Stimulated activated CD8-positive, alpha-beta memory T cell treated with anti-CD3 and anti-CD28 coated beads, Interleukin-7, amount 100 ng/mL, for 4 hours (primary cell): ENCODE measurements at places on chromosomes 11 and 22.

DNA sequence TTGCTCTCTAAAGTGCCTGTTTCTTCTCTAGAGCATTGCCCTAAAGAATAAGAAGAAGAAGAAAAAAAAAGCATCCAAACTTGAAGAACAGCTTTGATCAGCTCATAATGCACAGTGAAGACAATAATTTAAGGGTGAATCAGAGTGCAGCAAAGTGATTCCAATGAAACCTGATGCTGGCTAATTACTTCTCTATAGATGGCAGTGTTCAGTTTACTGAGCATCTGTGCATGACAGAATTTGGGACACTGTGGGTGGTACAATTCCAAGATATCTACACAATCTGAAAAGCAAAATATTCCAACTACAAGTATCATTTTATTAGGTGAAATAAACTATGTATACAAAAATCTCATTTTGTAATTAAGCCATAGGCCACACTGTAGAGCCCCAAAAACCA is 450.5 kb upstream of the CCDC90B start:
- no peak for DNase-seq

GRCh38 chr11:91876746-91877145 is 347.9 kb upstream of the FAT3 start:
- DNase-seq, result no peak

- no peak for DNase-seq
Measured at GRCh38 chr22:25557218-25557617, 7.3 kb upstream of the GRK3 start.

- DNase-seq, result no peak
Measured at GRCh38 chr11:19680829-19681368, 31.7 kb upstream of the NAV2 start.

DNA sequence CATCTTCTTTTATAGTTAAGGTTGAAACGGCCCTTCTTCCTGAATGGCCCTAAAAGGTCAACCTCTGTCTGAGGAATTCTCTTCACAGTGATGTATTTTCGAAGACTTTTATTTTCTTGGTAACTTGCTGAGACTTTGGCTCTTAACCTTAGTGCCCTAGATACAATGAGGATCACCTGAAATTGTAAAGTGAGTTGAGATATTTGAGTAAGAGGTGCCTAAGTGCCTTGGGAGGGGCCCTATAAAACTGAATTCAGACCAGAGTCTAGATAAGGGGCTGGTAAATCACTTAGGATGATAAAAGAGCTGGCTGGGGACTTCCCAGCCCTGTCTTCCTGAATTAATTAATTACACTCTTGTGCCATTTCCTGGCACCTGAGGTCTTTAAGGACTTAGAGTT is 505.6 kb upstream of the KIRREL3 start:
- DNase-seq, result no peak

- no peak for DNase-seq
Measured at GRCh38 chr11:123132881-123133280, 62.2 kb downstream of the CLMP start.

DNA sequence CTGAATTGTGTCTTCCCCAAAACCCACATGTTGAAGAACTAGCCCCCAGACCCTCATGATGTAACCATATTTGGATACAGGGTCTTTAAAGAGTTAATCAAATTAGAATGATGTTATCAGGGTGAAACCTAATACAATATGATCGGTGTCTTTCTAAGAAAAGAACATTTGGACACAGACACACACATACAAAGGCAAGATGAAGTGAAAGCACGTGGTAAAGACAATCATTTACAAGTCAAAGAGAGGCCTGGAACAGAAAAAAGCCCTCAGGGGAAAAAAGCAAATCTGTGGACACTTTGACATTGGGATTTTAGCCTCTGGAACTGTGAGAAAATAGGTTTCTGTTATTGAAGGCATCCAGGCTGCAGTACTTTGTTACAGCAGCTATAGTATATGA is 733.4 kb downstream of the JRKL start:
- DNase-seq, result no peak

DNA sequence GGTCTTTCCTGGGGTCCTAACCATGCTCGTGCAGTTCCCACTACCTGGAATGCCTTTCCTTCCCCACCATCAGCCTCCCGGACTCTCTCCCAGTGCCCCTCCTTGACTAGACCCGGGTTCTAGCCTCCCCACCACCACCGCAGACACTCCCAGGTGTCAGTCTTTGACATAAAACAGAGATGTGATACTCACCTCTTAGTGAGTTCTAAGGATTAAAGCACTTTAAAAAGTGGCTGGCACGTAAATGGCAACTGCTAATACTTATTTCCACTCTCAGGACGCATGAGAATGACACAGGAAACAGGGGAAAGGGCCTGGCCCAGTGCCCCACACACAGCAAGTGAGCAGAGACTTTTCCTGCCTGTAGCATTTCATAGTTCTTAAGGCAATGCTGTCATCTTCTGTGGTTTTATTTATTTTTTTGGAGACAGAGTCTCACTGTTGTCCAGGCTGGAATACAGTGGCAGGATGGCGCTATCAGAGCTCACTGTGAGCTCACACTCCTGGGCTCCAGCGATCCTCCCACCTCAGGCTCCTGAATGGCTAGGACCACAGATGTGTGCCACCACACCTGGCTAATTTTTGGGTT is 1.9 kb upstream of the SLC25A45 start:
- no peak for DNase-seq

DNA sequence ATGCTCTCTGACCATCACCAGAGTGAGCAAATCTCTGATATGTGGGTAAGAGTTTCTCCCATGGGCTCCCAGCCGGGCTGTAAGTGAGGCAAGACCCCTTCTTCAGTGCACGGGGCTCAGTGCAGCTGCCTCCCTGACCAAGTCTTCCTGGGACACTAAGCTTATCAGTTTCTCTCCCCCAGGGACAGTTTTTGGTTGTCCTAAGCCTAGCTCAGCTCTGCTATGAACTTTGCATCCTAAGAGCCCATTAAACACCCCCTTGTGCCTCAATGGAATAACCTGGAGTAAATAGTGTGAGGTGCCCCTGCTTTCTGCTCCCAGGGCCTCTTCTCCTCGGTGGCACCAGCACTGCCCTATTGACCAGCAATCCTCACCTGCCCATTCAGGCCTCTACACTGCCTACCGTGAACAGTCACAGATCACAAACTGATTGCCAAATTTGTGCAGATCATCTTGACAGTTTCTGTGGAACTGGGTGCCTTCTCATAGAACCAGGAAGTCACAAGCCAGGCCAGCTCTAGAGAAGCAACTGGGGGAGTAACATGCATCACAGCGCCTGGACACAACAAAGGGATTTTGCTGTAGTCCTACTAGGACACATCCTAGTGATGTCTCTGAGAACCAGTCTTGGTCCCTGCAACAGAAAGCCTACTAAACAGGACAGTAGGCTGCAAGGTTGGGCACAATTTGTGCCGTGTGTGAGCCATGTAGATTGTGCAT is 19.5 kb upstream of the IGLL5 start:
- DNase-seq, result no peak

- no peak for DNase-seq
Measured at GRCh38 chr11:46912526-46913150, 5.7 kb downstream of the LRP4 start.

GRCh38 chr11:119810478-119811232 is 81.7 kb upstream of the NECTIN1 start:
- DNase-seq, result no peak

GRCh38 chr11:127675581-127675980 is 675.0 kb upstream of the KIRREL3 start:
- no peak for DNase-seq

GRCh38 chr22:39661842-39662685 is 91.5 kb downstream of the CACNA1I start:
- DNase-seq, result peak; percentile 50

DNA sequence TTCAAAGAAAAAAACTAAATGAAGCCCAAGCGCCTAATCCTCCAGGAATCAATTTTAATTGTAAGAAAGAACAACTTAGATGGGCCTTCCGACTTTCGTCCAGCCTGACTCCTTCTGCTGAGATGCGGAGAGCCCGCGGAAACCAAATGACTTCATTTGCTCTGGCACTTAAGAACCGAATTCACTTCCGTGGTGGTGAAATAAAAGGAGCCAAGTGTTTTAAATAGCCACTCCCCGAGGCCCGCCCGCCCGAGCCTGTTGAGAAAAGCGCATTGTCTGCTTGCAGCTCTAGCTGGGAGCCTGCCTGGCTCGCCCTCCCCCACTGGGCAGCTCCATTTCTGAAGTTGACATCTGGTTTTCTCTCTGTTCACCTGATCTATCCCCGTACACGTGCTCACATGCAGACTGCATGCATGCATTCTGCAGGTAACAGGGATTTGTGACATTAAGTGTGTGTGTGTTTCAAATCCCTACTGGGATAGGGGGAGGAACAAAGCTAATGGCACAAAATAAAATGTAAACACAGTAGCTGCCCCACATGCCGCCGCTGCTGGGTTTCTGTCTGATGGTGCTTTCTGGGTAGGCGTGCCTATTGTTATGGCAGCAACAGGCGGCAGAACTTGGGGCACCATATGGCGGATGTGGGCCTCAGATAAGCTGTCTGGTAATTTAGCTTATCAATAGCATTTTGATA is 6.2 kb downstream of the TEAD1 start:
- DNase-seq, result no peak

DNA sequence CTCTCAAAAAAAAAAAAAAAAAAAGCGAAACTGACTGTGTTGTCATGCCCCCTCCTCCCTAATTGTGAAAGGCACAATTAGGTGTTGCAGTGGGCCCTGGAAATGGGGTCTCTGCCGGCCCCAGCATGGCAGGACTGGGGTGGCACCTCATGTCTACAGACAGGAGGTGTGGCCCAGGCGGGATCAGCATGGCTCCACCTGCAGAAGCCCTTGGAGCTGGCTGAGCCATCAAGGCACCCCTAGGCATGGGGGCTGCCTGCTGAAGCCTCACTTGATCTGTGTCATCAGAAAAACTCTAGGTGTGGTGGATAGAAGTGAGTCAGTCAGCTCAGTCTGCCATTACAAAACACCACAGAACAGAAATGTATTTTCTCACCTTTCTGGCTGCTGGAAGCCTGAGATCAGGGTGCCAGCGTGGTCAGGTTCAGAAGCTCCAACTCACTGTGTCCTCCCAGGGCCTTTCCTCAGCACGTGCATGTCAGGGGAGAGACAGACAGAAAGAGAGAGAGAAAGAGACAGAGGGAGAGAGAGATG is 10.1 kb upstream of the B4GALNT4 start:
- DNase-seq, result peak; percentile 14

GRCh38 chr11:75706260-75706729 is 11.3 kb upstream of the MOGAT2 start:
- peak; percentile 8 for DNase-seq

DNA sequence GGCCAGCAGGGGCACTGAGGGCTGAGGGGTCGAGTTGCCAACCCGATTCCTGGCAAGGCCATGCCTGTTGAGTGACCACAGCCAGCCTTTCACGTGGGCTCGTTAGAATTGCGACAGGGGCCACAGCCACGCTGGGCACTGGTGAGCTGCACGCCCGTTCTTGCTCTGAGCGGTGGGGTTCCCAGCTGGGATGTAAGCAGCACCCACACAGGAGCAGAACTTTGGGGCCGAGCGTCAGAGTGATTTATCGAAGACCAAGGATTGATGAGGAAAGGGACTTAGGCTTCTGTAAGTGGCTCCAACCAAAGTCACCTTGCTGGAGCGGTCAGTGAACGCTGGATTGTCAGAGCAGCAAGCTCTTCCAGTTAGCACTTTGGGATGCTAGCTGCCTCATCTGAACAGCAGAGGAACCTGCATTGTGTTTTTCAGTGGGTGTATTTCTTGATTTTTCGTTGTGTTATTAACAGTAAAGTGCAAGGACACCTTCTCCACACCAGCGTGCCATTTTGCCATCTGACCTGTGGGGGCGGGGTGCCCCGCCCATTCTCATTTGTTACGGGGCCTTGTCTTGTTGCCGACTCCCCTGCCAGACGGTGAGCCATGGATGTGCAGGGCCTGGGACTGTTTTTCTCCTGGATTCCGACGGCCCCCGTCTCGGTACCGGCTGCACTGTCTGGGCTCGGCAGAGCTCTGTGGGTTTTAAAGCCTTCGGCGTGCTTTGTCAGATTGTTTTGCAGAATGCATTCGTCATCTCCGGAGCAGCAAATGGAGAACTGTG is 202.5 kb downstream of the TBC1D22A start:
- no peak for DNase-seq

DNA sequence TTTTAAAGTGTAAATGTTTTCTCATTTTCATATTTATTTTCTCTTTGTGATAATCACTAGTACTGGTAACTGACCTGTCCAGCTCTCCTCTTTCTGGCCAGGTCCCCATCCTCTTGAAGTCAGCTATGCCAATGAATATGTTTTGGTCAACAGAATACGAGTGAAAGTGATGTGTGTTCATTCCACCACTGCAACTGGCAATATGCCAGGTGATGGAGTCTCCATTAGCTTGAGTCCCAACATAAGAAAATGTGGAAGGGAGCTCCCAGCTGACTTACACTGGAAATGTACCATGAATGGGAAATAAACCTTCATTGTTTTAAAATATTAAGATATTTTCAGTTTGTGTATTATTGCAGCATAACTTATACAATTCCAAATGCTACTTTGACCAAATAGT is 75.8 kb downstream of the CCDC34 start:
- no peak for DNase-seq

- no peak for DNase-seq
Measured at GRCh38 chr22:44793506-44794172, 41.3 kb downstream of the ARHGAP8 start.

GRCh38 chr11:33307984-33308383 is 50.8 kb downstream of the HIPK3 start:
- DNase-seq, result no peak

- no peak for DNase-seq
Measured at GRCh38 chr22:45292731-45293442, 8.1 kb downstream of the UPK3A start.

- no peak for DNase-seq
Measured at GRCh38 chr11:7220636-7221035, 31.1 kb upstream of the SYT9 start.

- DNase-seq, result no peak
Measured at GRCh38 chr11:111186308-111186915, 59.1 kb upstream of the POU2AF2 start.

- DNase-seq, result no peak
Measured at GRCh38 chr11:17171343-17171742, 36.4 kb downstream of the PIK3C2A start.

DNA sequence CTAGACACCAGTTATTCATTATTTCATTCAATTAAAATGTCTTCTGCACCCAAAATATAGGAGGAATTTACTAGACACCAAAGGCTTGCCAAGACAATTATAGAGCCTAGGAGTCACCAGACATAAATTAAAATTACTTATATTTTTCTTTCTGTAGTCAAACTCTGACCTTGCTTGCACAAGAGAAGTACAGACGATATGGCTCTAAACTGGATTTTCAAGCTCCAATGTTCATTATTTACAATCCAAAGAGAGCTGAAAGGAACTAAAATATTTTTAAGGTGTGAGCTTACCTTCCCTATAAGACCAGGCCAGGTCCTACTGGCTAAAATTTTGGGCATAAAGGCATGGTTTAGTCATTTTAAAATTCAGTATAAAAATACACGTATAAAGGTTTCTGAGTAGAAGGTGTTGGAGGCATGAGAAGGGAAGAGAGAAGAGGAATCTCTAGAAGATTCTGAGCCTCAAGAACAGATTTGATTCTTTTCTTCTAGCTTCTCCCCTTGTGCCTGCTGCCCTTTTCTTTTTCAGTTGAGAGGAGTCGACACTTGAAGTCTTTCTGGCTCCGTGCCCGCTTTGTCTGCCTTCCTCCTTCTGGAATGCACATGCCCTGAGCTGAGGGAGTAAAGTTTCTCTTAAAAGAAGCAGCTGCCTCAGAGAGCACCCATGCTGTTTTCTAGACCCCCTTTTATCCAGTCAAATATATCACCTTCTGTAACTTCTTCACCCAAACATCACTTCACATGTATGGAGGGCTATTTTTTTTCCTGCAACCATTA is 13.5 kb downstream of the C11orf97 start:
- DNase-seq, result no peak

- no peak for DNase-seq
Measured at GRCh38 chr11:70205766-70206165, 2.7 kb downstream of the FADD start.
